NCI-H1092 (cell line): ENCODE measurements at places on chromosomes 5 and 9.
A peak's percentile ranks its signal among the peaks of the same experiment; 100 is the strongest.

DNA sequence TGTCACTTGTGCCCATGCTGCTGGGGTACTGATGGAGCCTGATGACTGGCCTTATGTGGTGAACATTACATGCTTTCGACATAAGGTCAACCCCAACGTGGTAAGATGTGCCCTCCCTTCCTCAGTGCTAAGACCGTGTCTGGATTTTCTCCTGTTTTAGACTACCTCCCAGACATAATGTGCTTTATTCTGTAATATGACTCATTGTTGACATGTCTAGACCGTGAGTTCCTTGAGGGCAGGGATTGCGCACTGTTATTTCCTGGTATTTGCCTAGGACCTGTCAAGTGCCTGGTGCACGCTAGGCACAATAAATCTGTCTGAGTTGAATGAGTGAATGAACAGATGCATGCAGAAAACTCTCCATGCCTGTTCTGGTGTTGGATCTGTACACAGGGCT is 346.0 kb downstream of the KDM4C start:
- DNase-seq: no peak

GRCh38 chr9:76371901-76372300 is 22.3 kb downstream of the RFK start:
- no peak for DNase-seq

DNA sequence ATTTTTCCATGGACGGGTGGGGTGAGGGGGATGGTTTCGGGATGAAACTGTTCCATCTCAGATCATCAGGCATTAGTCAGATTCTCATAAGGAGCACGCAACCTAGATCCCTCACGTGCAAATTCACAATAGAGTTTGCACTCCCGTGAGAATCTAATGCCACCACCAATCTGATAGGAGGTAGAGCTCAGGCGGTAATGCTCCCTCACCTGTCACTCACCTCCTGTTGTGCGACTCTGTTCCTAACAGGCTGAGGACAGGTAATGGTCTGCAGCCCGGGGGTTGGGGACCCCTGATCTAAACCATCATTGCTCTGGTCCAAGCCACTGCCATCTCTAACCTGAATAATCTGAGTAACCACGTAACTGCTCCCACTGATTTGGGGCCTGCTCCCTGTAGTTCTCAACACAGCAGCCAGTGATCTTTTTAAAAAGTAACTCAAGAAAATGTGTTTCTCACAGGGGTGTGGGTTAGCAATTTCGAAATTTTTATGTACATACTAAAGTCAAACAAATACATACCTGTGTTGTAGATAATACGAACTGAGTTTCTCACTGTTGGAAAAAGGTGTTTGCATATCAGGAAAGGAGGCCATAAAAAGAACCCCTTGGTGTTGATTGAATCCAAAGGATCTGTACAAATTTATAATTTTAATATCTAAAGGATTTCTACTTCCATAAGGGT is 11.2 kb upstream of the IL13 start:
- DNase-seq: no peak

DNA sequence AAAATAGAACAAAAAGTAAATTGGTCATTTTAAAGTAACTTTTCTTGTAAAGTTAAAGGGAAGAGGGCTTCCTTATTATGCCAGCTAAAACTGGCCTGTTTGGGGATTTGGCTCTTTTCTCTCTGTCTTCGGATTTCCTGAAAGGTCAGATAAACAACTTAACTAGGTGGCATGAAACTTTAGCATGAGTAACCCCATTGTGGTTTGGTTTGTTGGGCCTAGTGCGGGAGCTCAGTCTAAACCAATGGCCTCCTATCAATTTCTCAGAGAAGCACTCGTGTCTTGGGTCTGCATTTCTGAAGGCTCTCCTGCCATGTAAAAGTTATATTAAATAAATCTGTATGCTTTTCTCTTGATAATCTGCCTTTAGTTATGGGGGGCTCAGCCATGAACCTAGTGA is 48.5 kb upstream of the ANKH start:
- no peak for DNase-seq

DNA sequence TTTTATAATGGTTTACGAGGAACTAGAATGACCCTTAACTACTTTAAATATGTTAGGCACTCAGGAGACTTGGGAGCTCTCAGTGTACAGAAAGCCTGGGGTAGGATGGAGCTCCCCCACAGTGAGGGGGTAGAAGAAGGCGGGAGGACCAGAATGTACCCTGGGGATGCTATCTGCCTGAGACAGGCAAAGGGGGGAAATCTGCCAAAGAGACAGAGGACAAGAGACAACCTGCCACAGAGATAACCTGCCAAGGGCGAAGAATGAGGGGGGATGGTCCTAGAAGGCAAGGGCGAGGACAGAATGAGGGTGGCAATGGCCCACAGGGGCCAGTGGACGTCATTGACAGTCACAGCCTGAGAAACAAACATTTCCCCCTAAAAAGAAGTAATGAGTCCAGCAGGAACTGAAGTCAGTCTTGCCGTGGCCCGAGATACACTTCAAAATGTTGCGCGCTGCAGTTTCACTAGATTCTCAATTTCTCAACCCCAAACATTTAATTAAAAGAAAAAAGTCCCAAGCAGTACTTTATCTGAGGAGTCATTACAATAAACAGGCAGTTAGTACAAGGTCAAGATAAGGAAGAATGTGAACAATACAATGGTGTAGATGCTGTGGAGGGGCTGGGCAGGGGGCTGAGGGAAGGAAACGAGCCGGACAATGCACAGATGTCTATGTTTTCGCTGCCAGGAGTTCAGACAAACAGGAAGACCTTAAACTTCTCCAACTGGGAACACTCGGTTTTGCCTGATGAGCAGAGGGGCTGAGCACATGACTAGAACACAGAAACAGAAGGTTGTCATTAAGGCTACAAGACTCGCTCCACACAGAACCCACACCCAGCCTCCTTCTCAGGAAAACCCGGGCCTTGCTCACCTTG is 125.0 kb downstream of the LHFPL2 start:
- DNase-seq: no peak

DNA sequence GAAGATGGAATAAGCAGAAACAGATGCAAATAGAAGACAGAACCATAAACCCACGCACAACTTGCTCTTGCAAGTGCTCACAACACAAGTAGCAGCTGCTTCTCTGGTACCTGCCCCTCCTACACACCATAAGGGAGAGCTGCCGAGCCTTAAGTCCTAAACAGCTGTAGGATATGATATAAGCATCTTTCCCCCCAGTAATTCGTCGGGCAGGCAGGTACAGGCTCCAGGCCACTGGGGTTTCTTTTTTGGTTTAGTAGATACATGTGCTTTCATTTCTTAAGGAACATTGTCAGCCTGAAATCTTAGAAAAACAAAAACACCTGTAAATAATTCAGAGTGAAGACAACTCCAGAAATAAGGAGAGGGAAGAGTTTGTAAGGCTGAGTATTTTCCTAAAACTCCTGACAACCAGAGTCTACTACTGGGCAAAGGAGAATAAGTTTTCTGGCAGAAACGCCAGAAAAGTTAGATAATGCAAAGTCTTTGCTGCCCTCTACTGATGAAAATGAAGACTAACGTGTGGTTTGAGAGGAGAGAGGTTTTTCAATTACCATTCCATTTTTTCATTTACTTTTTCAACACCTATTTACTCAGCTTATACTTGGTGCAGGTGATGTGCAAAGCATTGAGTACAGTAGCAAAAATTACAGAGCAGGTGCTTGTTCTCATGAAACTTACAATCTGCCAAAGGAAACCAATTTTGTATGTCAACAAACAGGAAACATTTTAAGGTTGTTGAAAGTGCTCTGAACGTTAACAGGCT is 20.1 kb upstream of the TCERG1 start:
- no peak for DNase-seq

GRCh38 chr9:76799473-76799872 is 35.2 kb downstream of the PCA3 start:
- DNase-seq: no peak

DNA sequence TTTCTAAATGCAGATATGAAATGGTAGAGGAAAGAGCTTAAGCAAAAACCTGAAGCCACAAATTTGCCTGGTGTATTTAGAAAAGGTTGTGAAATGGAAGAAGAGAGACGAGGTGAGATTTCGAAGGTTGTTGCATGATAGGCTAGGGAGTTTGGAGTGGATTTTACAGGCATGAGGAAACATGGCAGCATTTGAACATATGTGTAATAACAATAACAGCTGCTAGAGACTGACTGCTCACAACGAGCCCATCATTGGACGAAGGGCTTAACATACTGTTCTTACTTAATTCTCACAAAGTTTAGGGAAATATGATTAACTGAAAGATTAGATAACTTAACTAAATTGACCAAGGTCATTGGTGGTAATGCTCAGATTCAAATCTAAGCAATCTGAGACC is 108.1 kb downstream of the JAKMIP2 start:
- no peak for DNase-seq

DNA sequence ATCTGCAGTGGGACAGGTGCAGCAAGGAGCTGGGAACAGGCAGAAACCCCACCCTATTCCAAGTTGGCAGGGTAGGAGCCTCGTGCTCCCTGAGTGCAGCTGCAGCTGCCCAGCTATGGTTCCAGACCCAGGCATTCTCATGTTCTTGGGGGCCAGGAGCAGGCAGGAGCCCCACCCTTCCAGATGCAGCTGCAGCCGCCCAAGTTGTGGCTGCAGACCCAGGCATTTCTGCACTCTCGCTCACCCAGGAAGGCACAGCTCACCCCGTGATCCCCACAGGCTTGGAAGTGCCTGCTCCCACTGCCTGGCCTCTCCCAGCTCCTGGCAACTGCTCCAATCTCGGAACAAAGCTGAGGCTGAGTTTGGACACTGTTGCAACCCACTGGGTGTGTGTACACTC is 275.8 kb upstream of the ADRA1B start:
- no peak for DNase-seq

DNA sequence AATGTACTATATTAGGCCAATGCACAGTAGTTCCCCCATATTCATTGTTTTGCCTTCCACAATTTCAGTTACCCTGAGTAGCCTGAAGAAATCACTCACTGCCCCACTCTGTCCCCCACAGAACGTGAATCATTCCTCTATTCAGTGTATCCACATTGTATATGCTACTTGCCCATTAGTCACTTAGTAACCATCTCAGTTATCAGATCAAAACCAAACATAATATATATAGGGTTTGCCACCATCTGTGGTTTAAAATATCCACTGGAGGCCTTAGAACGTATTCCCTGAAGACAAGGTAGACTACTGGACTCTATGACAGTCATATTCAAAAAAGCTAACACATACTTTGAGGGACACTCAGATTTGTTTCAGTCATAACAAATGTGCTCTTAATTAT is 465.7 kb upstream of the RGMB start:
- no peak for DNase-seq

- DNase-seq: no peak
These were observed 54.1 kb downstream of the GDA start for GRCh38 chr9:72203205-72203803.

DNA sequence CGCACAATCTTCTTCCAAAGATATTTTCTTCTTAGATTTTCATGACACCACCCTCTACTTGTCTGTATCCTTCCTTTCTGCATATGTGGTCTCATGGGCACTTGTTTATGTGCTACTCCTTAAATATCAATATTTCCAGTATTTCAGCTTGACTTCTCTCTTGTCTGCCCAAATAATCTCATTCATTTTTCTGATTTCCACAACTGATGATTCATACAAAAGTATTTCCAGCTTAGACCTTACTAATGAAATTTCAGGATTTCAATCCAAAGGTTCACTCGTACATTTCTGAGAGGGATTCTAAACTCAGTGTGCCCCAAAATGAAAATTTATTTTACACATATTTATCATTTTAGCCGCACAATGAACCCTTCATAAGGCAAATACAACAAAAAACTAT is 928.9 kb upstream of the C9orf72 start:
- no peak for DNase-seq

DNA sequence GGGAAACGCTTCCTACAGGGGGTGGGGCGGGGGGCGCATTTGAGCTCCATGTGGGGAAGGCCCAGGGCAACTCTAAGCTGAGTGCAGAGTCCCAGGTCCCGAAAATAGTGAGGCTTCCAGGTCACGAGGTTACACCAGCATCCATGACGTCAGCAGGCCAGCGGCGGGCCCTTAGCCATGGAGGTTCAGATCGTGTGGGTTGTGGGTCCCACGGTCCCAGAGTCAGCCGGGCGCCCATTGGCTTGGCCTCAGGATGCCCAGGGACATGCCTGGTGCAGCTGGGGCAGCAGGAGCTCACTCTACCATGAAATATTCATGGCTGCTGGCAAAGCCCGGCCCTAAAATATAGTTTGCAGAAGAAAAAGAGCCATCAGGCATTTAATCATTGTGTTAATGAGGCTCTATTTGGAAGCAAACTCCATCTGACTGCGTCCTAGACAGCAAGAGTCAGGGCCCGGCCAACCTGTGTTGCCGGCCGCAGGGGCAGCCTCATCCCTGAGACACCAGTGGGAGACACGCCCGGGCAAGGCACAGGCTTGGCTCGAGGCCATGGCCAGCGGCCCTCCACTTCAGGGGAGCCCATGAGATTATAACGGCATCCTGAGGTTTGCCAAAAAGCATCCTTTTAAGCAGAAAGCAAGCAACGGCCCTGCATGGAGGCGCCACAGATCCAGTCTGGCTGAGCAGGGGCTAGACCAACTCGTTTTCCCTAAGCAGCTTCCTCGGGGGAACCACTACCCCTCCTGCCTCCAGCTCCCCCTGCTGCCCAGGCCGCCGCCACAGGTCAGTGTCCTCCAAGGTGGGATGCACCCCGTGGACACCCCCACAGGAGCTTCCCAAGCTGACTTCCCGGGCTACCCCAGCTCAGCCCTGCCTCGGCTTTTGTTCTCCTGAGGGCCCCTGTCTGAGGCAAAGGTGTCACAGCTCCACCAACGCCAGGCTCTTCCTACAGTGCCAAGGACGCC is 108.9 kb upstream of the PPP1R26 start:
- DNase-seq: peak; percentile 35

DNA sequence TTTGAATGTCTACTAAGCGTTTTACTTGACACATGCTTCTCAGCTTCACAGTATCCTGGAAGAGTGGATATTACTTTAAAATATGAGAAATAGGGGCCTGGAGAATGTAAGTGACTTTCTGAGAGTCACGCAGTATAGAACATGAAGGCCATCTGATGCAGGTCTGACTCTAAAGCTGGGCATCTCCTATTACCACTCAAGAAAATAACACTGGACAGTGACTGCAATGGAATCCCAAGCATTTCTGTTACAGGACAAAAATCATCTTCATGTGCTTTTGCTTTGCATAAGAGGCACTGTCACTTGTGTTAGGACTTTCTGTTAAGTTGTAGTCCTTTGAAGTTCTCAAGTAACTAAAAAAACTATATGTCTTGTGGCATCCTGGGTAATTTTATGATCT is 335.5 kb downstream of the FBXL7 start:
- DNase-seq: no peak

- DNase-seq: no peak
These were observed 28.8 kb downstream of the MYO10 start for GRCh38 chr5:16907270-16907669.

- no peak for DNase-seq
These were observed 20.9 kb downstream of the SH3GLB2 start for GRCh38 chr9:129007035-129007765.

DNA sequence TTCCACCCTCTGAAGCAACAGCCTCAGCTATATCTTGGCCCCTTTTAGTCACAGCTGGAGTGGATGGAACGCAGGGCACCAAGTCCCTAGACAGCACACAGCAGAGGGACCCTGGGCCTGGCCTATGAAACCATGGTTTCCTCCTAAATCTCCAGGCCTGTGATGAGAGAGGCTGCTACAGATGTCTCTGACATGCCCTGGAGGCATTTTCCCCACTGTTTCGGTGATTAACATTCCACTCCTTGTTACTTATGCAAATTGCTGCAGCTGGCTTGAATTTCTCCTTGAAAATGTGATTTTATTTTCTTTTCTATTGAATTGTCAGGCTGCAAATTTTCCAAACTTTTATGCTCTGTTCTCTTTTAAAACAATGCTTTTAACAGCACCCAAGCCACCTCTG is 384.8 kb downstream of the PRR16 start:
- no peak for DNase-seq

- DNase-seq: no peak
These were observed 266.2 kb downstream of the ARHGAP26 start for GRCh38 chr5:143036146-143036927.
